ENCODE measurements at places on chromosomes 4 and X.

DNA sequence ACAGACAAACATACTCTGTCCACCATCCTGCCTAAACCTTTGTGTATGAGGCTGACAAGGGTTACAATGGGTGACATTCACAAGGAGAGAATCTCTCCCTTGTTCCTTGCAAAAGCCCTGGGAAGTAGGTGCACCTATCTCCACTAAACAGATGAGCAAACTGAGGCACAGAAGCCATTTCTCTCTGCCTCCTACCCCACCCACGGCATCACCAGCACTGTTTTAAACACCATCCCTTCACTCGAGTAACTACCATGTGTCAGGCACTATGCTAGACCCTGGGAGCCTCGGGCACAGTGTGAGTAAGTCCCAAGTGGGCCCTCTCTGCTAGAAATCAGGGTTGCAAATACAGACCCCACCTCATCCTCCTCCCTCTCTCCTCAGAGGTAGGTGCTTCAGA lies 899 bp downstream of the LYAR start:
- no peak for DNase-seq

DNA sequence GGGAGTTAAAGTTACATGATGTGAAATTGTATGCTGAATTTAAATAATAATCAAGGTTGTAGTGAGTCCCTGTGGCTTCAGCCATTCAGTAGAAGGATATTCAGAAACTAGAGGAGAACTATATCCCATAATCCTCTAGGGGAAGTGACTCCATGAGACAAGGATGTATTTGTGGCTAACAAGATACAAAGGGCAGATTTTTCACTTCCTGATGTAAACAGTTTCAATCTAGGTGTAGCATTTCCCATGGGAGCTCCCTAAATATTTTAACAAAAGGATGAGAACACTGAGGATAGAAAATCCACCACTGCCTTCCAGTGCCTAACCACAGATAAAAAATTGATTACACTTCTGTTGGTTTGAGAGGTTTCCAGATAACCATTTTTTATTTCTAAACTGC lies 435.4 kb upstream of the TENM3 start:
- DNase-seq = no peak

DNA sequence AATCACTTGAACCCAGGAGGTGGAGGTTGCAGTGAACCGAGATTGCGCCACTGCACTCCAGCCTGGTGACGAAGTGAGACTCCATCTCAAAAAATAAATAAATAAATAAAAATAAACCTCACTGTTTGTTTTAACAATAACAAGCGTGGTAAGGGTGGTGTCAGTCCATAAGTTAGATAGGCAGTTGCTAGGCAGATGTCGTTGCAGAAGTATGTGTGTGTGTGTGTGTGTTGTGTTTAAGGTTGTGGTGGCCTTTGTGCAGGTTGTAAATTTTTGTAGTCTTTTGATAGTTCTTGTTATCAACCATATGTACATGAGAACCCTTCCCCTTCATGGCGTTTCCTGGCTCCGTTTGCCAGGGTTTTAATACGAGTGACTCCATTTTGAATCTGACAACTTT lies 4.0 kb upstream of the AASDH start:
- DNase-seq = no peak

DNA sequence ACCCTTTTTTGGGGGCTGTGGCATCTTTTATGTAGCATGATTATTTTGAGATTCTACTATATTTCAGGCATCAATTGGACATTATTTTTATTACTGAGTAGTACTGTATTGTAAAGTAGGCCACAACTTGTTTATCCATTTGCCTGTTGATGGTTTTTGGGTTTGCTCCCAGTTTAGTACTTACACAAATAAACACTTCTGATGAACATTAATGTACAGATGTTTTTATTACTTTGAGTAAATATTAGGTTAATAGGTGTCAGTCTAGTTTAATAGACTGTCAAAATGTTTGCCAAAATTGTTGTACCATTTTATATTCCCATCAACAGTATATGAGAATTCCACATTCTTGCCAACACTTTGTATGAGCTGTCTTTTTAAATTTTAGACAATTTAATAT lies 214.9 kb upstream of the MAD2L1 start:
- DNase-seq = no peak

GRCh38 chrX:154398668-154399526 lies 720 bp downstream of the RPL10 start:
- DNase-seq = no peak

DNA sequence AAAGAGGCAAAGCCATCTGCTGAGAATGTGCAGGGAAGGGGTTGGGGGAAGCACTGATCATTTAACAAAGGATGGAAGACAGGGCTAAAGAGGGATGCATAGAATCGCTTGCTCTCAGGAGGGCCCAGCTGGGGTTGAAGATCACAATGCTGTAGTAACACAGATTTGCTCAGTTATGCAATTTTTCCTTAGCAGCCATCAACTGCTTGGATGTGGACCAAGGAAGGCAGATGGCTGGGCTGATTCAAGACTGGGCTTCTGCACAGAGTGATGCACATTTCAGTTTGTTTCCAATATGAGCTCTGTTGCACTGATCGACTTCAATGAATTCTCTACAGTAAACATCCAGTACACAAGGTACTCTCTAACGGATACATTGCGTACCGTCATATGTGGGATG lies 127.8 kb upstream of the TBL1X start:
- no peak for DNase-seq

DNA sequence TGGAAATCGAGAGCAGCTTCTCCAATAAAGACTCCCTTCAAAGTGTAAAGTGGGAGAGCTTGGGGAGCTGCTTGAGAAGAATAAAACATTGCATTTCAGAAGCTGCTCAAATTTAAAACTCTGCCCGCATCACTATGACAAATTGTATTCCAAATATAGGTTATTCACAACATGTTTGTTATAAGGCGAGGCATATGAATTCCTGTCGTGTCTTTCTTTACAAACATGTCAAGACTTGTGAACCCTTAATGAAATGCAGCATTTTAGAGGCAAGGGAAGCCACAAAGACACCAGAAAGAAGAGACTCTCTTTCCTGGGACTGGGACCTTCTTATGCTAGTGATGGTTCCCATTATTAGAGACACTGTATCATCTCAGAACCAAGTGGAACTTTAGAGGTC lies 311.2 kb downstream of the DHX15 start:
- DNase-seq = no peak

DNA sequence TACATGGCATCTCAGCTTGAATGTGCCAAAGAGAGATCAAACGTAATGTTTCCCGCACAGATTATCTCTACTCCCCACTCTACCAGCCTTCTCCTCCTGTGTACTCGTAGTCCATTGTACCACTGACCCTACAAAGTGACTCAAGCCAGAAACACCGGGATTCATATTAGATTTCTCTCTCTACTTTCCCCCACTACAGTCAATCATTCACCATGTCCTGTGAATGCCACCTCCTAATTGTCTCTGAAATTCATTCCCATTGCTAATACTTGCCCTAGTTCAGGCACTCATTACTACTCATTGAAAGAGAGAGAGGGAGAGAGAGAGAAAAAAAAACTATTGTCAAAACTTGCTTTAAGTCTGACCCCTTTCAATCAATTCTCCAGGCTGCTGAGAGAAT lies 78.2 kb upstream of the LHFPL1 start:
- no peak for DNase-seq

GRCh38 chrX:93741811-93742210 lies 67.8 kb downstream of the FAM133A start:
- DNase-seq = no peak

GRCh38 chr4:105887508-105887907 lies 7.8 kb upstream of the NPNT start:
- no peak for DNase-seq

DNA sequence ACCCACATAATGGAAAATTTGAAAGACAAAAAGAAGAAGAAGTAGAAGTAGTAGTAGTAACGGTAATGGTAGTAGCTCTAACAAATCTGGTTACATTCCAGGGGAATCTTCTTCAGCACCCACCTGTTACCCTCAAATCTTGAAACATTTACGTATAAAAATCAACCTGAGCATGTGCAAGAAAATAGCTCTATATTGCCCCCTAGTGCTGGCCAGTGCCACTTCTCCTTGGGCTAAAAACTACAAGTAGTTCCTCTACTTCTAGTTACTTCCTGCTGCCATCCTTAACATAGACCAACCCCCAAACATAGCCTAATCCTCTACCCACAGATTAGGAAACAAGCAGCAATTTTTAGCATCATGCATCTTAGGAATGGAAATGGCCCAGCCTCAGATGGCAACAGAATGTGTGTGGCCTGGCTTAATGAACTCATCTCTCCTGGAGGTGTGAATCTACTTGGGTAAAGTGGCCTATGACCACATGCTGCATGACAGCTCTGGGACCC lies 3.1 kb downstream of the PDGFC start:
- no peak for DNase-seq

DNA sequence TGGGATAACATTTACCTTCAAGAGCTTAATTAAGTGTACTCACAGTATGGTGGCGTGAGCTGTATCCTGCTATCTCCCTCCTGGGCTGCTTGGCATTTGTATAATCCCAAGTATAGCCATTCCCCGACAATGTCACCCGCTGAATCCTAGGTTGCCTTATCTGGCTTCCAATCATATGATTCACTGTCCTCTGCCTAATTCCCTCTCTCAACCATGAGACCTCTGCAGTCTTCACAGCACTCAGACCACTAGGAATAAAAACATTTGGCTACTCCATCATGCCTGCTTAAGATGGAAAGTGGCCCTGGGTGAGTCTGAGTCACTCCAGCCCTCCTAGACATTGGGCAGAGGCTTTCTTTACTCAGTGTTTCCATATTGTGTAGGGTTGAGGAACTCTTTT lies 28.9 kb upstream of the WDFY3 start:
- no peak for DNase-seq

DNA sequence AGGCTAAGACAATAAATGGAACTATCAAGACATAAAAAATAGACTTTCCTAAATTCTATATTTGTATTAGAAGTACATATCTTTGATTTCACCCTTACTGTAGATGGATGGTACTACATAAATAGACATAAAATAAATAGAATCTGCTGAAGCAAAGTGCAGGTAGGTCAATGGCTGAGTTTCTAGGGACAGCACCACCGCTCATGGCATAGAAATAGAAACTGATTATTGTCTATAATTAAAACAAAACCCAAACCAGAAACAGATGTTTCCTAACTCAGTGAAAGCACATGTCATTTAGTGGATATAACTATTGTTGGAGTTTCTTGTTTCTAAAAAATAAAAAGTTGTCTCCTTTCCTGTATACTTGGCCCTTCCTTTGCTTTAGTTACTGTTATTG lies 387.3 kb upstream of the ADGRL3 start:
- DNase-seq = no peak

DNA sequence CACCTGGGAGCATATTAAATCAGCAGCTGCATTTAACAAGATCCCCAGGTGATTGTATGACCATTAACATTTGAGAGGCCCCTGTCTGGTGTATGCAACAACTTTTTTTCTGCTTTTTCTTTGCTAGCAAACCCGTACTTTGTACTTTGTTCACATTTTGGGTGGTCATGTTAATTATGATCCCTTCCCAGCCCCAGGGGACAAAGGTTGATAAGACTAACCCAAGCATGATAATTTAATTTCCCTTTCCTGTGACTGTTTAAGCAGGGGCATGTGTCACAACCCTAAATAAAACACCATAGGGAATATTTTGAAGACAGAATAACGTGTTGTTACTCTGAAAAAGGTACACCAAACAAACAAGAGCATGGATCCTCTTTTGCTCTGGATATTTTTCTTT lies 332.0 kb downstream of the PCDH18 start:
- no peak for DNase-seq

DNA sequence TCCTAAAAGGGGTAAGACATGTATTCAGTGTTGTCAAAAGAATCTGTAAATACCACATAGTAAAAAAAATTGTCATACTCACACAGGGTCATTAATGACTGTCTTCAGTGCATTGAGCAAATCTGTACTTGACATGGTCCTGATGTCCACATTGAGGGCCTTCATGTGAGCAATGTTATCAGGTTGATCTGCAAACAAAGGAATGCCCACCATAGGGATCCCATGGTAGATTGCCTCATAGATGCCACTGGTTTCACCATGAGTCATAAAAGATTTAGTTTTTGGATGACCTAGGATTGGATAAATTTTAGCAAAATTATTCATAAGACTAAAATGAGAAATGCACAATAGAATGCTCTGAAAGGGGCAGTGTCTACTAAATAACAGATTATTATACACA lies 38.1 kb upstream of the UGT2B15 start:
- no peak for DNase-seq

GRCh38 chr4:122992641-122993040 lies 70.2 kb upstream of the NUDT6 start:
- DNase-seq = no peak

DNA sequence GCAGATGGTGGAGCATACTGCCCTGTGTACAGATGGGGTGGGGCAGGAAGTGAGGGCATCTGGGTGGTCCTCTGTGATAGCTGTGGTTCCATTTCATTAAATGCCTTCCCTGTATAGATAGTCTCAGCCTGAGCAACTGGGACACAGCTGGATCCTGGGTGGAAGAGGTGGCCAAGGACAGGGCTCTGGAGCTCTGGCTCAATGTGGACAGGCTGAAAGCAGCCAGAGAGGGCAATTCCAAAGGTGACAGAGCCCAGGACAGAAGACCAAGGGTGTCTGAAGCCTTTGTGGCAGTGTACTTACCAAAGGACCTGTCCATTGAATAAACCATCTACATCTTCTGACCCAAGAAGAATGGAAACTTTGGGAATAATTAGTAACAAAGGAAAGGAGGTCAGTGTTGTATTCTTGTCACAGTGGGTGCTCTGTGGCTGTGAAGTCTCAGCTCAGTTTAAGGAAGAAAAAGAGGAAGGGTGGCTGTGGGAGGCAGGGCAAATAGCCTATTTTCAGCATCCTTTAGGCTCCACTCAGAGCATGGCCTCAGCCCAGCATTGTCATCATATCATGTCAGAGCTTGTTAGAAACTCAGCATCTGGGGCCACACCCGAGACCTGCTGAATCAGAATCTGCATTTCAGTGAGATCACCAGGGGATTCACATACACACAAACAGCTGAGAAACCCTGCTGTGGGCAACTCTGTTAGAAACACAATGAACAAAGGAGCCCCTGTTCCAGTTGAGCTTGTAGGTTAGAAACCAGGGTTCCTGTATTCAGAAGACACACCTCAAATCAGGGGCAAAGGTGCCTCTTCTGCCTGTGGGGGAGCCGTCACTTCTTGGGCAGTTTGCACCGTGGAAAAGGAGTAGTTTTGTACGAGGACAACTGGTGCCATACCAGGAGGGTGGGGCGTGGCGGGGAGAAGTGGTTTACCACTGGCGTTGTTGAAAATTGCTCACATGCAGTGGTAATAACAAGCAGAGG lies 168.6 kb downstream of the PTTG2 start:
- DNase-seq = no peak

DNA sequence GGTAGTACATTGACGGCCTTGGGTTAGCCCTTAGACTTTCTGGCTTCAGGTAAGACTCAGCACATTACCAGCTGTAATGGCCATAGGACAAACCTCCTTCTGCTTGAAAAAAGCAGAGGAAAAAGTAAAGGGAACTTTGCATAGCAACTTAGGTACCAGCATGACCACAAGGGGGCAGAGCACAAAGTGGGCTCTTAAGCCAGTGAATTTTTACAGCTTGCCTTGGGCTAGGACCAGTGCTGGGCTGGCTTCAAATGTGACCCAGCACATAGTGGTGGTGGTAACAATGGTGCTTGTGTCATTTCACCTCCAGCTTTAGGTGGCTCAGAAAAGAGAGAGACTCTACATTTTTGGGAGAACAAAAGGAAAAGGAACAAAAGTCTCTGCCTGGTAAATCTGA lies 66.1 kb downstream of the KLHL4 start:
- DNase-seq = no peak

- no peak for DNase-seq
These were observed 762 bp downstream of the PIGA start for GRCh38 chrX:15334561-15334960.
